ACHN (cell line): ENCODE measurements at places on chromosomes 1 and 21.

- no peak for DNase-seq
Measured at GRCh38 chr1:233340966-233341516, 13.5 kb downstream of the MAP3K21 start.

DNA sequence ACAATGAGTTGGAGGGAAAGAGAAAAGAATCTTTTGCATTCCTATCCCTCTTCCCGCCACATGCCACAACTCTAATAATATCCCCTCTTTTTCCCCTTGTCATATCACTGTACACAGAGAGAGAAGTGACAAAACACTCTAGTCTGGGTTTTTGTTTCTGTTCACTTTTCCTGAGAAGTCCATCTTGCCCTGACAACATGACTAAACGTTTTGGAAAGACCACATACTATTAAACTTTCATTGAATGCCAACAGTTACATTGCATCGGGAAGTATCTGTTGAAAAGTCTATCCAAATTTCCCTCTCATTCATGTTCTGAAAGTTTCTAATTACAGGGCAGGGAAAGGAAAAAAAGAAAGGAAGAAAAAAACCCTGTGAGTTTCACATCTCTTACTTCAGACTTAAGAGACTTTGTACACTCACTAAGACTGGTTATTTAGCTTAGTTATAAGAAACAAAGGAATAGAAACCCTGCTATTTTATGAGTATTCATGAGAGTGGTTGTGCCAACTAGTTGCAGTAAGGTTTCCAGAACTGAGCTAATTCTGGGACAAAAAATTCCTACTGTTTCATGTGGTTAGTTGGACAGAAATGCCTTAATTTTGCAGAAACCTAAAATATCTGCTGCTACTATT, 16.9 kb downstream of the PLA2G4A start:
- DNase-seq = no peak

GRCh38 chr1:178632653-178633052, 92.4 kb upstream of the RALGPS2 start:
- DNase-seq = no peak

- DNase-seq = no peak
Measured at GRCh38 chr1:225747566-225747965, 30.1 kb upstream of the SRP9 start.

DNA sequence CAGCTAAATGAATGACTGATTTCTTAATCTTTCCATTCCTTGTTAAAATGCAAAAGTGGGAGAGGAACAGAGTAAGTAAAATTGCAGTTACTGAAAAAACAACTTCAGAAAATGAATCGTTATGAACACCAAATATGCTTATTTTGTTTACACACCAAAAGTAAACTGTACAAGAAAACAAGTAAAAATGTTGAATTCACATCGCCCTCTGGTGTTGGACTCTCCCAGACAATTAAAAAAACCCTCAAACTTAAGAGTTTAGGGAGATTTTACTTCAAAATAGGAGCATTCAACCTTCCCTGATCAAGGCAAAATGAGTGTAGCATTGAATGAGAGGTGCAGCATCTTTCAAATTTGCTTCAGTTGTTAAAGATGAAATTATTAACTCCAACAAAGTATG, 19.4 kb upstream of the ESRRG start:
- peak; percentile 26 for DNase-seq

DNA sequence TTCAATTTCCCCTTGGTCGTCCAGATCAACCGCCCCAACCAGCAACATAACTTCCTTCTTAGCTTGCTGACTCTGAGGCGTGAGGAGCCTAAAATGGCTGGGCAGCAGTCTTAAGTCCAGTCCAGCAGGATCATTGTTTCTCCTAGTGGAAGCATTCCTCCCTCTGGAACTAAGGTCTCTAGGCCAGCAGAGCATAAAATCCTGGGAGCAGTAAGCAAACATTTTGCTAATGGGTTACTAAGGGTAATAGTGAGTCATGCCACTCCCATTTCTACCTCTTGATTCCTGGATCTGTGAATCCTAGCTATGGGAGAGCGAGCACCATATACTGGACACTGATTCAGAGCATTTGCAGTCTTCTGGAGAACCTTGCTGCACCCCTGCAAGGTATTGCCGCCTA, 59.9 kb downstream of the ADSS2 start:
- peak; percentile 98 for DNase-seq

GRCh38 chr1:153752571-153753195, 22.5 kb upstream of the SLC27A3 start:
- peak; percentile 97 for DNase-seq

GRCh38 chr1:178048883-178049282, 45.0 kb upstream of the RASAL2 start:
- no peak for DNase-seq

GRCh38 chr21:42144679-42145568, 73.8 kb downstream of the UMODL1 start:
- DNase-seq = no peak

- DNase-seq = no peak
Measured at GRCh38 chr1:147215540-147215916, 9.6 kb downstream of the FMO5 start.

- DNase-seq = no peak
Measured at GRCh38 chr1:151568626-151569088, 28.5 kb downstream of the TUFT1 start.

DNA sequence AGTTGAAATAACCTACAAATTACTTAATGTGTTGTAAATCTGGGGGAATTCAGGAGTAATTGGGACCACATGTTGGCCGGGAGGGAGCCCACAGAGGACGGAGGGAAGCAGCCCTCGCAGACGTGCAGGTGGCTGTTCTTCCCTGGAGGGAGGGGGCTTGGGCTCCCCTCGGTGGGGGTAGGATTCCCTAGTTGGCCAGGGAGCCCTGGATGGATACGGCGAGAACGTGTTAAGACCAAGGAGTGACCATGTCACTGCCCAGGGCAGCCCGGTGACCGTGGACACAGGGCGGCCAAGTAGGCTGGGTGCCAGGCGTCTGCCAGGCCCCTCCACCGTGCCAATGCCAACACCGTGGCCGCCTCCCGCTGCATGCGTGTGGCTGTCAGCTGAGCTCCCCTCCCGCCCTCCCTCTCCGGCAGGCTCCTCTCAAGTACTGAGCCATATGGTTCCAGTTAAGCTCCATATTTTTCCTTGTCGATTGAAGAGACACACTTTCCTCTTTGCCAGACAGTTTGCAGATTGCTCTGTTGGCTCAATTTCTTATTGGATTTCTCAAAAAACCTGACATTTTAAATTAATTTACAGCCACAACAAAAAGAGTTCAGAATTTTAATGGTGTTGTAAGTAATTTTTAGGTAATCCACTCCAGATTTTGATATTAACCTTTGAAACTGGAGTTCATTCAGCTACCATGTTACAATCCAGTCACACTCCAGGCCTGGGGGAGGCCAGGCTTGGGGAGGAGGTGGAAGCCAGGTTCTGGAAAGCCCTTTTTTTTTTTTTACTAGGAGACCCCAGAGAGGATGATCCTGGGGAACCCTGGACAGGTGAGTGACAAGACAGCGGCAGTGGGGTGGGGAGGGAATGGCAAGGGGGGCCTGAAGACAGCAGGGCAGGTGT, 71.2 kb downstream of the CASZ1 start:
- DNase-seq = no peak

DNA sequence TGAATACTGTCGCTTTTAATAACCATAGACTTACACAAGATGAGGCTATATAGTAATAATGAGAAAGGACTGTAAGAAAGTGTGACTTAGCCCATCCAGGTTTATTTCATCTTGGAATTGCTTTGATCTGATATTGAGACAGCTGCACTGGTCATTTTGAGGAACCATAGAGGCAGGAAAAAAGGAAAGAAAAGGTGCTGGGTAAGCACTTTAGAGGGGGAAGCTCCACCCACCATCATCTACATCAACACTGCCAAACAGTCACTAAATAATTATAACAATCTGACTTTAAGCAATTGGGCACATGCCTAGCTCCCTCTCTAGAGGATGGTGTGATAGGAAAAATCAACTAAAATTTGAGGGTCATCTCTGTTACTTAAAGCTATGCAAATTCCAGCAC, 70.6 kb upstream of the ST6GALNAC3 start:
- no peak for DNase-seq

DNA sequence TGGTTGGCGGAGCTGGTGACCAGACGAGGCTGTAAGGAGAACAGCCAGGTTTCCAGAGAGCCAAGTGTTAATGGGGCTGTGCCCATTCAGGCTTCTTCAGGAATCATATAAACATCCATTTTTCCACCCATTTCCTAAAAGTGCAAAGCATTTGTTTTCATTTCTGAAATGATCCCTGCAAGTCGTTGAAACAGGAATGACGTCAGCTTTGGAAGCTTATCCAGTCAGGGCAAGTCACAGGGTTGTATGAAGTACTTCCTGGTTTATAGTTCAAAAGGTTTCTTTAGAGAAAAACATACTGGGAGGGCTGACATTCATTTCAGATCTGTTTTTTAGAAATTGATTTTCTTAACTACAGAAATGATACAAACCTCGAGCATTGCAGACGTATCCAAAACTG, 29.2 kb downstream of the IGSF5 start:
- no peak for DNase-seq

- no peak for DNase-seq
Measured at GRCh38 chr1:161172776-161173376, 4.4 kb downstream of the B4GALT3 start.

- no peak for DNase-seq
Measured at GRCh38 chr1:238826891-238827290, 559.5 kb upstream of the CHRM3 start.

DNA sequence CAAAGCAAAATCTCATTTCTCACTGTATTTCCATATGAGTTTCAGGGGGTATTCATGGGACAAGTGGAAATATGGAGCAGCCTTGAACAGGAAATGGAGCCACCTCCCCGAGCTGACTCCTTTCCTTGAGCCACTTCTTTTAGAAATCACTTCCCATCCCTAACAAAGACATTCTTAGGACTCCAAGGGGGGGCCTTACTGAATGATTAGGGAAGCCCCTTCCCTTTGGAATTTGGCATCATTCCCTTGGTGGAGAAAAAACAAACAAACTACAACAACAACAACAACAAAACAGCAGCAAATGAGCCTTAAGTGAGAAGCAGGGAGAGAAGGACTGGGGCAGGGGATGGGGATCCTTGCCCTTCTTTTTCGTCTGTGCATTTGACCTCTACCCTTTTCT, 278.3 kb downstream of the ZNF648 start:
- DNase-seq = no peak

DNA sequence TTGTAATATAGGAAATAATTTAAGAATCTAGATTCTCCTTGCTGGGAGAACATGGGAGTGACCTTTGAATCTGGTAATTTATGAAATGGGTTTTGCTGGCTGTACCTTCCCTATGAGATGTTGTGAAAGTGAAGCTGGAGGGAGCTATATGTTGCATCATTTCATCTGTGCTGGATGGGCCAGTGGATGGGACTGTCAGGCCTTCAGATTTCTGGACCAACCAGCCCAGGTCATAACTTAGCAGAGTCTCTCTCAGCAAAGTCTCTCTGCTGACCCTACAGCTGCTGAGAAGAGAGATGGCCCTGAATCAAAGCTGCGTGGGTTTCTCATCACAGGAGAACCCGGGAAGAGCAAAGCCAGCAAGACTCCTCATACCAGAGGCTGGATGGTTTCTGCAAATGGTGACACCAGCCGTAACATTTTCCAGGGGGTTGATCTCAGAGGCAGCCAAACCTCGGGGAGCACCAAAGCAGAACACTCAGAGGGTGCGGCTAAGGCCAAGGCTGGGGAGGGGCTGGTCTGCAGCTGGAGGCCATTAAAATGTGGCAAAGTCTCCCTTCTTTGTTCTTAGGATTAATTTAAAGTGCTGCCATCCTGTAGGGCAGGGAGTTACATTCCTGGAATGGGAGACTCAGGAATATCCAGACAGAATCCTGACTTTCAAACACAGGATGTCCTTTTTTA, 18.2 kb upstream of the PTGFRN start:
- no peak for DNase-seq

- no peak for DNase-seq
Measured at GRCh38 chr1:221940631-221941030, 198.7 kb upstream of the DUSP10 start.

- DNase-seq = no peak
Measured at GRCh38 chr1:74937176-74937575, 197.0 kb upstream of the LHX8 start.

- no peak for DNase-seq
Measured at GRCh38 chr1:154750681-154751665, 119.1 kb downstream of the KCNN3 start.

GRCh38 chr1:226827458-226827857, 43.0 kb upstream of the PSEN2 start:
- no peak for DNase-seq

DNA sequence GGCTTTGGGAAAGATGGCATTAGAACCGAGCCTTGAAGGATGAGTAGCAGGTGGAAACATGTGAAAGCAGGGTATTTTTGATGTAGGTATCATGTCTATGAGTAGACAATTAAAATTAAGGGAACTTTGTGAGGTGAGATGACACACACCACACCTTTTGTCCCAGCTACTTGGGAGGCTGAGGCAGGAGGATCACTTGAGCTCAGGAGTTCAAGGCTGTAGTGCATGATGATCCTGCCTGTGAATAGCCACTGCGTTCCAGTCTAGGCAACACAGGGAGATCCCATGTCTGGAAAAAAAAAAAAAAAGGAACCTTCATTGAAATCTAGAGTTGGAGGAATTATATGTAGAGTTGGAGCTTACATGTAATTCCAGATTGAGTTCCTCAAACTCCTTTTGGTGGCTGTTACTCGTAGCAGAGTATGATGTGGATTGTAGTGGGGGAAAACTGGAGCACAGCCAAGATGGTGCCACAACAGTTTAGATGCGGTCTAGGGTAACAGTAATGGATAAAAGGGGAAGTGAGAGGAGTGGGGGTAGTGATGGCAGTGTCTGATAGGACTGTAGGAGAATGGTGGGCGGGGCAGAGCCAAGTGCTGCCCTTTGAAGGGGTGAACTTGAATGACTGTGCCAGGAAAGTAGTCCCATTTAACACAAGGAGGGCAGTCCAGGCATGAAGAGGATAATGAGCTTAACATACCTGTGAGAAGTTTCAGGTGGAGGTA, 17.4 kb downstream of the AK4 start:
- DNase-seq = no peak

DNA sequence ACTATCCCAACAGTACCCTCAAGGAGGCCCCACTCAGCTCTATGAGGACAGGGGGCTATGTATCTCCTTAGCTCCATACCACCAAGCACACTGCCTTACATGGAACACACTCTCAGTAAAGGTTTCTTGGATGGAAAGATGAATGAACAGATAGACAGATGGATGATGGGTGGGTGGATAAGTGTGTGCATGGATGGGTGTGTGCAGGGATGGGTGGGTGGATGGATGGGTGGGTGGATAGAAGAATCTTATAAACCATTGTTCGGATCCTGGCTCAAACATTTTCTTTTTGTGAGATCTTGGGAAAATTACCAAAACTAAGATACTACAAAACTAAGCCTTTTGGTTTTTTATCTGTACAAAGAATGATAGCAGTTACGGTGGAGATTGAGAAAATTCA, 111.0 kb upstream of the NFIA start:
- no peak for DNase-seq

GRCh38 chr1:39900662-39901463, 854 bp downstream of the MYCL start:
- peak; percentile 26 for DNase-seq

GRCh38 chr1:14149431-14149830, 449.1 kb upstream of the KAZN start:
- DNase-seq = no peak

GRCh38 chr21:25979845-25980616, 190.5 kb downstream of the APP start:
- DNase-seq = no peak

GRCh38 chr1:109389638-109390341, 7.9 kb downstream of the SORT1 start:
- no peak for DNase-seq
